ENCODE measurements at places on chromosomes 4 and X.

DNA sequence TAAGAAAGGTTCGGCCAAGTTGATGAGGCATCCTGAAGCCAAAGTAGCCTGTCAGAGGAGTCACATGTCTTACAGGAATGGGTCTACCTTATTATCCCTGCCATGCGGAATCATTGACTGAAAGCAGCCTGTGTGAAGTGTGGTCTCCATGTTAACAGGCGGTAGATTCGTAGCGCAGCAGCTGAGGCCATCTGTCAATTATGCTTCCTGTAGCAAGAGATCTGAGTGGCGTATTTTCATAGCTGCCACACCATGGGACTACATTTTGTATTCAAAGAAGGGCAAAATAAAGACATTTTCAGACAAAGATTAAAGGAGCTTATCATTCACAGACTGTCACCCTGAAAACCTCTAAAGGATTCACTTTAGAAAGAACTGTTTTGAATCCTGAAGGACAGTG is 11.2 kb upstream of the MED14 start:
- no peak for DNase-seq

- no peak for DNase-seq
These were observed 27.2 kb downstream of the HPF1 start for GRCh38 chr4:169730564-169730963.

- DNase-seq = no peak
These were observed 122.0 kb upstream of the LNX1 start for GRCh38 chr4:53713296-53713695.

GRCh38 chr4:121228848-121229247 is 64.7 kb upstream of the TNIP3 start:
- DNase-seq = no peak

DNA sequence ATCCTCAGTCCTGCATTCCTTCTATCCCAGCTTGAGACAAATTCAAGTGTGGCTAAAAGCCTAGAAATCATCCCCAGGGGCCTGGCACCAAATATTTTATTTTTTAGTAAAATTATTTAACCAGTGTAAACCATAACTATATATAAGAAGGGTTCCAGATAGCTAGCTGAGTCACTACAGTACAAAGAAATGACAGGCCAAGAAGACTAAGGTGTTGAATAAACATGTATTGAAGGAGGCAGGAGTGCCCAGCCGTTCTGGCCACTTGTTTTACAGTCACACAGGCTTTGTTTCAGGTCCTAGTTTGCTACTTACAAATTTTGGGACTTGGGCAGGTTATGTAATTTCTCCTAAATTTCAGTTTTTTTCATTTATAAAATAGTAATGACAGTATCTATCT is 225.9 kb upstream of the PITX2 start:
- no peak for DNase-seq

- DNase-seq = no peak
These were observed 641.4 kb downstream of the ZNF674 start for GRCh38 chrX:45903781-45904201.

DNA sequence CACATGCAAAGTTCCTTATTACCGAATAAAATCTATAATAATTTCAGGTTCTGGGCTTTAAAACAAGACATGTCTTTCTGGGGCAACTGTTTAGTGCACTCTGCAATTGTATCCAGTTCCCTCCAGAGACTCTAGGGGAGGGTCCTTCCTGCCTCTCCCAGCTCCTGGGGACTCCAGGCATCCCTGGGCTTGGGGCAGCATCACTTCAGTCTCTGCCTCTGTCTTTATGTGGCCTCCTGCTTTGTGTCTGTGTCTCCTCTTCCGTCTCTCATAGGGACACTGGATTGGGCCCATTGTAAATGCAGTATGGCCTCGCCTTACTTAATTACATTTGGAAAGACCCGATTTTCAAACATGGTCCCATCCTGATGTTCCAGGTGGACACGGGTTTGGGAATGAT is 10.9 kb upstream of the ASMTL start:
- no peak for DNase-seq

GRCh38 chr4:143089291-143089690 is 95.4 kb upstream of the USP38 start:
- no peak for DNase-seq

DNA sequence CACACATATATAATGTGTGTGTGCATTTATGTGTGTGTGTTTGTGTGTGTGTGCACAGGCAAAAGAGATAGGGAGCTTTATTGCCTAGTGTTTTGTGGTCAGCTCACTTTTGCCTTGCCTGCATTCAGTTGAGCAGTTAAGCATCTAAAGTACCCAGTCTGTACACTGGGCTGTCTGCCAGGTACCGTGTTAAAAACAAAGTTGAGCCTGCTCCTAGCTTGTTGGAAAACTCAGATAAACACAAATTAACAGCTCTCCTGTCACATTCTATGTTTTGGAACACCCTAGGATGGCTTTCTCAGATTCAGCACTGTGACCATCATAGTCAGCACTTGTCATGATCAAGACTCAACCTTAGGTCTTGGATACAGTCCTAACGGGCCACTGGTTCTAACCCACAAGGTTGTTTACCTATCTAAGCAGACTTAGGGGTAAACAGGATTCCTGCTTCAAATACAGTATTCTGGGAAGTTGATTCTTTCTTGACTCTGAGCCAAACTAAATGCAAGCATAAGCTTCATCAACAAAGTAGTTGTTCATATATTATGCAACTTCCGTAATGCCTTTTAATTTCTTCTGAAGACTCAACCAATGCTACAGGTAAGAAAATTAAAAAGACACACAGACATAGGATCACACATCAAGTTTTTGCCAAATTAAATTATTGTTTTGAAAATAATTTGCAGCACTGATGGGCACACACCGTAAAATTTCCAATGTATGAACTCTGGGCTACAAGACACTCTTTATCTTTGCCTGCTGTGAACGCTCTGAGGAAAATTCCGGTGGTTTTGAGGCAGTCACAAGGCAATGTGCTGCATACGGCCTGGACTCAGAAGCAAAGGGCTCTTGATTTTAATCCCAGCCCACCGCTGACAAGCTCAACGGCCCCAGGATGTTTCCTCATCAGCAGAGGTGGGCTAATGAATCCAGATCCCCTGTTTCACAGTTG is 11.3 kb upstream of the CD99 start:
- no peak for DNase-seq

DNA sequence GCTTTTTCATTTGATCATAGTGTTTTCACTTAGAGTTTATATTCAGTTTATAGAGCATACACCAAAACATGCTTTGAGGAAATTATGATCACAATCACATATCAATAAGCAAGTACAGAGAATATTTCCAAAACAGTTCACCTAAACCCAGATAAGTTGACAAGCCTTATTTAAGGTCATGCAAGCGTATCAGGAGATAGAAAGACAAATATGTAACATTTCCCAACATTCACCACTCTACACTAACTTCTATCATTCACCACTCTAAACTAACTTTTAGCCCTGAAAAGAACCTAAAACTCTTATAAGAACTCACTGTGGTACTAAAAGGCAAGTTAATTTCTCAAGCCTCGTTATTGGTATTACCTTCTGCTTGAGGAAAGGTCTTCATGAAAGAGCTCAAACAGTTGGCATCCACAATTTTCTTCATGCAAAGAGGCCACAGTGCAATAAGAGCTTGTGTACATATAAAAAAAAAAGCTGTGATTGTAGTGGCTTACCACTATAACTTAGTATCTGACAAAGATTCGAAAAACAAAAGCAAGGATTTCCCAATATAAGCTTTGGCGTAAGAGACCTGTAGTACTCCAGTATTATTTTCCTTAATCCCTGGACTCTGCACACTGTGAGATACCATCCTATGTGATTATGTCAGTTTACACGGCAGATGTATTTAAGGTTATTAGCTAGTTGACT is 903.3 kb downstream of the STIM2 start:
- no peak for DNase-seq

All from left ventricle myocardium superior (tissue), 1 donor.